ENCODE measurements at places on chromosomes 16 and 17.

DNA sequence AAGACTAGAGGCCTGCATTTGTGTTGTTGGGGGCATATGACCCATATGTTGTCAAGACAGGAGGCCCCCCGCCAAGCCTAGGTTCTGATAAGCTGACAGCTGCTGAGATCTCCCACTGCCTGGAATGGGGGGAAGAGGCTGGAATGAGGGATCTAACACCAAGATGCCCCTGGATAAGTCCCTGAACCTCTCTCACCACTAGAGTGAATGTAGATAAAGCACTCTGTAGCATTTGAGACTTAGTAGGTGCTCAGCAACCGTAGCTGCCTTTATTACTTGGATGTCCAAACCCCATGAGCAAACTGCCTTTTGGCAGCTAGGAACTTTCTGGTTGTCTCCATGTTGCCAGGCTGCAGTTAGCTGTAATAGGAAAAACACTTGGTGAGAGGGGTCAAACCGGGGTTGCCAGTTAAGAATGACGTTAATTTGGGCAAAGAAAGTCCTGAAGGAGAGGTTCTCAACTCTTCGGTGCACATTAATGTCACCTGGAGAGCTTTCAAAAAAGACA lies 4.4 kb upstream of the RASL10B start:
- DNase-seq: no peak

DNA sequence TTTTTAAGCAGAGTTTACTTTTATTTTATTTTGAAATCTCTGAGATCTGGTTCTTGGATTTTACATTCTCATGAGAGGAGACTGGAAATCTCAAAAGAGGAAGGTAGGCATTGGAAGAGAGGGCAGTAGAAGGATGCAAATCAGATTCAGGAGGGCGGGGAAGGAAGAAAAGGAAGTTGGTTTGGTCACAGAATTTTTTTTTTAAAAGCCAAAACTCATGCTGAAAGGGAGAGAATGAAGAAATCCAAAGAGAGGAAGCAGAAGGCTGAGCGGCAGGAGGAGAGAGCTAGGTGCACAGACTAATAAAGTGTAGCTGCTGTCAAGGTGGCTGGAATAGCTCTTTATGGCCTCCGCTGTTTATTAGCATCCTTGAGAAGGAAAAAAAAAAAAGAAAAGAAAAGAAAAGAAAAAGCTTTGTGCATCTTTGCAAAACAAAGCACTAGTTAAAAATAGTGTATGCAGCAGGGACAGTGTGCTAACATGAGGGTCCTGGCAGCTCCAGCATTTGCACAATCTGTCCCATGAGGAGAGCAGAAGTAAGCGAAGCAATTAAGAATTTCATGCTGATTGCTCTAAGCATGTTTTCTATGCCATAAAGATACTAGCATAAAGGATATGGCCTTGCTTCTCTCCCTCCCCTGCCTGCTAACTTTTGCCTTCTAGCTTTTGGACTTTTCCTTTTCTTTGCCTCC lies 194.2 kb downstream of the ZFHX3 start:
- no peak for DNase-seq

DNA sequence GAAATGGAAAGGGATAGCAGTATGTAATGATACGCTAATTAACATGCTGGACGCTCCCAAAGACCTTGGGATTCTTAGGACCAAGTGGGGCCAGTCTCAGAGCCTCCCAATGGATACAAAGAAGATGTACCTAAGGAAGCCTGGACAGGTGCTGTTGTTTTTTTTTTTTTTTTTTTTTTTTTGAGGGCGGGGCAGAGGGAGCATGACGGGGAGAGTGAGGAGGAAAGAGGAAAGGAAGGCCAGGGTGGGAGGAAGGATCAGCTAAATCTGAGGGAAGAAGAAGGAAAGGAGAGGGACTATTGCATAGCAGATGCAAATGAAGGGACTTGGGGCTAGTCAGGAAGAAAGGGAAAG lies 2.5 kb downstream of the VAMP2 start:
- no peak for DNase-seq

- DNase-seq: no peak
These were observed 5.0 kb downstream of the PIK3R5 start for GRCh38 chr17:8960325-8961140.

GRCh38 chr17:43563600-43564594 lies 17.8 kb upstream of the ETV4 start:
- DNase-seq: no peak

GRCh38 chr17:2710803-2711607 lies 559 bp downstream of the CLUH start:
- DNase-seq: no peak

DNA sequence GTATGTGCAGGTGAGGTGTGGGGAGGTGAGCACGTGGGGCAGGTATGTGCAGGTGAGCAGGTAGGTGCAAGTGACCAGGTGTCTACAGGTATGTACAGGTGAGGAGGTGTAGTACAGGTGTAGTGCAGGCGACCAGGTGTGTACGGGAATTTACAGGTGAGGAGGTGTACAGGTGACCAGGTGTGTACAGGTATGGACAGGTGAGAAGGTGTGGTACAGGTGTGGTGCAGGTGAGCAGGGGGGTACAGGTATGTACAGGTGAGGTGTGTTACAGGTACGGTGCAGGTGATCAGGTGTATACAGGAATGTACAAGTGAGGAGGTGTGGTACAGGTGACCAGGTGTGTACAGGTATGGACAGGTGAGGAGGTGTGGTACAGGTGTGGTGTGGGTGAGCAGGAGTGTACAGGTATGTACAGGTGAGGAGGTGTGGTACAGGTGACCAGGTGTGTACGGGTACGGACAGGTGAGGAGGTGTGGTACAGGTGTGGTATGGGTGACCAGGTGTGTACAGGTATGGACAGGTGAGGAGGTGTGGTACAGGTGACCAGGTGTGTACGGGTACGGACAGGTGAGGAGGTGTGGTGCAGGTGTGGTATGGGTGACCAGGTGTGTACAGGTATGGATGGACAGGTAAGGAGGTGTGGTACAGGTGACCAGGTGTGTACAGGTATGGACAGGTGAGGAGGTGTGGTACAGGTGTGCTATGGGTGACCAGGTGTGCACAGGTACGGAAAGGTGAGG lies 12.8 kb upstream of the DBNDD1 start:
- no peak for DNase-seq

DNA sequence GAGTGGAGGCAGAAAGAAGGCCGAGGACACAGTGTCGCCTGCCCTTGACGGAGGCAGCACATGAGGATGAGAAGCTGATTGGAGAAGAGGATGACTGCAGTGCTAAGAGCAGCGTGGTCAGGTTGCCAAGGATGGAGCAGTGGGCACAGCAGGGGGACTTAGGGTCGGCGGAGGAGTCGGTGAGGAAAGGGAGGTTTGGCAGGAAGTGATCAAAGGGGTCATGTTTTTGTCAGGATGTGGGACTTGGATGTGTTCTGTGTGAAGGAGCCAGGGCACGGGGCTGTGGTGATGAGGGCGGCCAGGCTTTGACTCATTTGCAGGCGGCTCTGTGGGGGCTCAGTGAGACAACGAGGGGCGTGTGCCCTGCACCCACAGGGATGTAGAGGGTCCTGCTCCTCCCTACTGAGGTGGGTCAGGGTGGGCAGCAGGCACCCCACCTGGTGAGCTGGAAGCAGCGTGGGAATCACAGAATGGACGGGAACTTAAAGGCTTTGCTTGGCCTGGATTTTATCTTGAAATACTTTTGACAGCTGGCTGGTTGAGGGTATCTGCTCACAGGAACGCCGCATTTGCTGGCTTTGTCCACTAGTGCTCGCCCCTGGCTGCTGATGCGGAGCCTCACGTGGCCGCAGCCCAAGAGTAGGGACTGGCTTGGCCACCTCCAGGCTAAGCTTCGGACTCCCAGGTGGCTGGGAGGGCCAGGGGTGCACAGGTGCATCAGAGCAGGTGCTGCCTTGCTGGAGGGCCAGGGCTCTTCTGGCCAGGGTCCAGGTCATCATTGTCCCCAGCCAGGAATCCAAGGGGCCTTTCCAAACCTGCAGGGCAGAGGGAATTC lies 6.0 kb downstream of the MPG start:
- no peak for DNase-seq

DNA sequence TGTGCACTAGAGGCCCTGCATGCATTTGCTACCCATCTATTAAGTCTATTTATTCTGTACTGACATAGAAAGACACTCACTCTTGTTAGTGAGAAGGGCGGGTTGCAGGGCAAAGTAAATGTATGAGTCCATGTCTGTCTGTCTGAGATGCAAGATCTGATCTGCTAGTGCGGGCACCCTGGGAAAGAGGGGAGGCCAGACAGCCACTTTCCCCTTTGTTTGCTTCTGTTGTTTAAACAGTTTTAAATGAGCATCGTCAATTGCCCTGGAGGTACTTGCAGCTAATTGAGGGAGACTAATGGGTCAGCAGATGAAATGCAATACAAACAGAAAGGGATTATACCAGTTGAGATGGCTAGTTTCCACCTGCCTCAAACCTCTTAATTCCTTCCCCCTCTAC lies 24.9 kb downstream of the SCNN1G start:
- DNase-seq: no peak

DNA sequence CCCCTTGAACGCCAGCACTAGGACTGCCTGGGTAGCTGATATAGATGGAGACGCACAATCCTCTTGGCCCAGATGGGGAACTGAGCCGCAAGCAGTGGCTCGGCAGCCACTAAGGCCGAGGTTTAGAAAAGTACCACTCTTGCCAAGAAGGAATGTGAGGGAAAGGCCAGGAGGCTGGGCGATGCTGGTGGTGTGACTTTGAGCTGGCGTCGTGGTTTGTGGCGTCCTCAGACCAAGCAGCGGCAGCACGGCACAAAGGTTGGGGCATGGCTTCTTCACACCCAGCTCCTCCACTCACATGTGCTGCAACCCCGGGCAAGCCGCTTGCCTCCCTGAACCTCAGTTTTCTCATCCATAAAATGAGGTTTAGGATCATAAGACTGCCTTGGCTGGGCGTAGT lies 15.6 kb downstream of the DCAKD start:
- DNase-seq: no peak

DNA sequence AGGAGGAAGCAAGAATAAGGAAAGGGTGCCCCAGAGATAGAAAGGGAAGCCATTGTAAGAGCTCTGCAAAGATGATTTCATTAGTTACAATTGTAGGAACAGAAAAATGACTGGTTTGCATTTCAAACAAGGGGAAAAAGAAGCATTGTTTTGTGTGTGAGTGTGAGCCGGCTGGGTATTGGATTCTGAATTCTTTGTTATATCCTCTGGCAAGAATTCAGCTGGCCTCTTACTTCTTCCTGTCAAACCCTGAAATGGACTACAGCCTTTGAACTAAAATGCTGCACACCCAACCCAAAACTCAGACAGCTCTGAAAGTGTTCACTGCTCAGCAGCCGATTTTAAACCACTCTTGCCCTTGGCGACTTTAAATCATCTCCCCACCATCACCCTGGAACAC lies 461.3 kb downstream of the PMP22 start:
- DNase-seq: no peak

- DNase-seq: peak; percentile 22
These were observed 32.8 kb upstream of the ETV4 start for GRCh38 chr17:43578699-43579565.

GRCh38 chr17:40950176-40950575 lies 12.7 kb upstream of the KRT23 start:
- no peak for DNase-seq

GRCh38 chr17:61422116-61422799 lies 22.6 kb downstream of the TBX2 start:
- no peak for DNase-seq
